ENCODE measurements at places on chromosomes 13 and 19.

DNA sequence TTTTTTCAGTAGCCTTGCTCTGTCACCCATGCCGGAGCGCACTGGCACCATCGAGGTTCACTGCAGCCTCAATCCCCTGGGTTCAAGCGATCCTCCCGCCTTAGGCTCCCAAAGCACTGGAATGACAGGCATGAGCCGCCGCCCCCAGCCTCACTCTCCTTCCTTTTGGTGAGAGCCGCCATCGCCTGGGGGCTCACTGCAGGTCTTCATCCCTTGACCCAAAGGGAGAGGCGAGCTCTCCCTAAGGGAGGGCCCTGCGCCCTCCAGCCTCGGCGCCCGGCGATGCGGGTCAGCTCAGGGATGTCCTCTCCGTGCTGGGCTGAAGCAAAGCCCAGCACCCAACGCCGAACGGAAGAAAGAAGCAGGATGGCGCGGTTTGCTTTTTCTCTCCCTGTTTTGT lies 23.2 kb upstream of the ZBTB7A start:
- DNase-seq = no peak

DNA sequence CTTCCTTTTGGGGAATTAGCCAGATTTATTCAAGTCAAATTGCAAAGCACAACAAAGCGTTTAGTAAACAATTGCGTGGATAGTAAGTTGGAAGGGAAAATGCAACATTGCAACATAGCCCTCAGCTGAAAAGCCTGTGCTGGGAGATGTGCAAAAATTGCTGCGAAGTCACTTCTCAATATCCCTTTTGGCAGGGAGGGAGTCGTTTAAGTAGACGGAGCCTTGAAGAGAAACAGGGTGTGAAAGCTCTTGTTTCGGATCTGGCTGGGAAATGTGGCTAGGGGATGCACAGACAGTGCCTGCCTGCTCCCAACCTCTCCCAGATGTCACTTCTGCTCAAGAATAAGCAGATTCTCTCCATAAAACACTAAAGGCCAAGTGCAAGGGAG lies 56.8 kb downstream of the SLC7A1 start:
- no peak for DNase-seq

GRCh38 chr19:4304538-4305256 lies at the start of gene FSD1:
Gene FSD1 (plus strand): TSS chr19:4304598. CDS start chr19:4304747, 149 bp downstream.
- peak; percentile 33 for DNase-seq

GRCh38 chr13:91574766-91575165 lies 176.3 kb downstream of the GPC5 start:
- no peak for DNase-seq

DNA sequence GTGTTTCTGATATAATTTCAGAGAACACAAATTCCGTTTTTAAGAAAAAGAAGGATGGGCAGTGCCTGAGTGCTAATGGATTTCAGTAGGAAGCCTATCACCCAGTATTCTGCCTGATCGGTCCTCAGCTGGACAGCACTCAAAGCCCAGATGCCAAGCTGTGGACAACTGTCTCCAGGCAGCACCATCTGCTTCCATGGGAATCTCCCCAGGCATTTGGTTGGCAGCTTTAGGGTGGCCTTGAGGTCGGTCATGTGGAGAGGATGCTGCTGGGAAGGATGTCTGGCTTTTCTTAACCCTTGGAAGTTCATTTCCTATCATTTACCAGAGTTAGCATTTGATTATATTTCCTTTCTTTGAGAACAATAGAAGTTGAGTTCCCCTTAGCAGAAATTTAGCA lies 311.7 kb downstream of the TBC1D4 start:
- DNase-seq = no peak

DNA sequence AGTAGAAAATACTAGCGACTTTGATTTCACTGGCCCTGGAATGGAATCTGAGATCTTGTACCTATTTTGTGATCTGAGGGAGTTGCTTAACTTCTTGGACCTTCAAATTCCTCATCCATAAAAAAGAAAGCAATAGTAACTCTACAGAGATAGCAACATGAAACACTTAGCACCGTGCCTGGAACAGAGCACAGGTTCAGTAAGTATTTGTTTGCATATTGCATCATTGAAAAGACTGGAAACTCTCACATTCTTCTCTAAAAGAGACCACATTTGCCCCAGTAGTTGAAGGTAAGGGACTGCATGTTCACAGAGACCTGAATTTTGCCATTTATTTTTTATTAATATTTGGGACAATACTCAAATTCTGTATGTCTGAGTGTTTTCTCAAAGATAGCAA lies 358.1 kb downstream of the COG6 start:
- no peak for DNase-seq

GRCh38 chr13:94702181-94703041 lies 9.9 kb downstream of the SOX21 start:
- DNase-seq = no peak

DNA sequence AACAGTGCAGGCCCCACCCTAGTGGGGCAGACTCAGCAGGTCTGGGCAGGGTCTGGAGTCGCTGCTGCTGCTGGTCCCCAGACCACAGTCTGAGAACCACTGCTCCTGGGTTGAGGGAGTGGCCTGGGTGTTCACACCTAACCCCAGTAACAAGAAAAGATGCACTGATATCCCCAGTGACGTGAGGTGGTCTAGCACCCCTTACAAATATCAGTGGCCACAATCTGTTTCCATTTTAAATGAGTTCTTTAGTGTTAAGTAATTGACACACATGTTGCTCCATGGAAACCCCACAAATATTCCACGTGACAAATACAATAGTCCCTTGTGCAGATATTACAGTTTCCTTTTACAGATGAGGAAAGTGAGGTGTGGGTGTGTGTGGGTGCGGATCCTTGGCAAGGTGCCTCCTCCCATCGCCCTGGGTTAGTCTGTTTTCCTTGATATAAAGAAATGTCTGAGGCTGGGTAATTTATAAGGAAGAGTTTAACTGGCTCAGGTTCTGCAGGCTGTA lies 96.3 kb upstream of the GPR183 start:
- DNase-seq = no peak

- no peak for DNase-seq
Observed at GRCh38 chr13:48220592-48220980, 12.4 kb upstream of the ITM2B start.

All from stimulated activated CD8-positive, alpha-beta memory T cell treated with anti-CD3 and anti-CD28 coated beads, Interleukin-2, amount 100 ng/mL, for 1 hour (primary cell).